ENCODE measurements at places on chromosomes 6 and 20. TPM values are rescaled to one million over a fixed set of nuclear protein-coding genes. Genes with fewer than 3 reads are reported as not detected.

DNA sequence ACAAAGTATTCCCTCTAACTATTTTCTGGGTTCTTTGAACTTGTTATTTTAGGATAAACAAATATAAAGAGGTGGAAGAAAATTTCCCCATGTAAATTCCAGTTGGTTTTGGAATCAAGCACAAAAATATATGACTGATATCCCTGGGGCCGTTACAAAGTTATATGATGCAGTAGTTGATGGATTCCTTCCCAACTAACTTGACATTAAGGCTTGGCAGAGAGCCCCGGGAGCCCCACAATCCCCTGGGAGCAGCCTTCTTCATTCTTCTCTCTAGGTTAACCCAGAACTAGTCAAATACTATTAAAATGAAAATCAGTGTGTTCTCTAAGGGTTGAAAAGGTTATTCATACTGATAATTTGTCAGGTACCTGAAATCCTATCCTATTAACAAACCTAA lies 508.9 kb upstream of the SOX4 start:
- DNase-seq: no peak

The MOG gene
- not detected for total RNA-seq

DNA sequence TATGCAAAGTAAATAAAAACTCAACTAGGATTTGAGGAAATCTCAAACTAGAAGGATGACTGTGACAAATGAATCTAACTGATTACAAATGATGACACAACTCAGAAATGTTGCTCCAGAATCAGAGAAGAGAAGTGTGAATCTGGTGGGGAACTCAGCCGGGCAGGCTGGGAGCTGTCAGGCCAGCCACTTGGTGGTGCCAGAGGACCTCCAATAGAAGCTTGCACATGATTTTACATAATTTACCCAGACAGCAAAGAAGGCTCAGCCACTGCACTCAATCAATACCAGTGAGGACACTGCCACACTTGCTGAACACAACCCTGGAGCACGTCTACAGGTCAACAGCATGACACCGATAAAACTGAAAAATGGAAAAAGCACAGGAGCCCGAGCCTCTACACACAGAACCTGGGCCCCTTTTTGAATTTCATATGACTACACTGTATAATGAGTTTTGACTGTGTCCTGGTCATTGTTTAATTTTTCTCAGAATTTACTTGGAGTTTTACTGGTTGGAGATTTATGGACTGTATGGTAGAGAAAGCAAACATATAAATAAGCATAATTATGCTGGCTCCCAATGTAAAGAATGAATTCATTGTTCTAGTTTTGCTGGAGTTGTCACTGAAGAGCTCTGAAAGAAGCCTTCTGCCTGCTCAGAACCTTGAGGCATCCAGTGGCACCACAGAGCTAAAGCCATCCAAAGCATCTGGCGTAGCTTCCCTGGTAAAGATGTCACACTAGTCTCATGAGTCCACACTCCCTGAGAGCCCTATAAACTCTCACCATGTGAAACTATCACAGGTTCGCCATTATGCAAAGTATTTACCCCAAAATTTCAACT lies 296.5 kb downstream of the THBS2 start:
- no peak for DNase-seq

GRCh38 chr20:20174089-20174835 lies 121.9 kb downstream of the CFAP61 start:
- no peak for DNase-seq

DNA sequence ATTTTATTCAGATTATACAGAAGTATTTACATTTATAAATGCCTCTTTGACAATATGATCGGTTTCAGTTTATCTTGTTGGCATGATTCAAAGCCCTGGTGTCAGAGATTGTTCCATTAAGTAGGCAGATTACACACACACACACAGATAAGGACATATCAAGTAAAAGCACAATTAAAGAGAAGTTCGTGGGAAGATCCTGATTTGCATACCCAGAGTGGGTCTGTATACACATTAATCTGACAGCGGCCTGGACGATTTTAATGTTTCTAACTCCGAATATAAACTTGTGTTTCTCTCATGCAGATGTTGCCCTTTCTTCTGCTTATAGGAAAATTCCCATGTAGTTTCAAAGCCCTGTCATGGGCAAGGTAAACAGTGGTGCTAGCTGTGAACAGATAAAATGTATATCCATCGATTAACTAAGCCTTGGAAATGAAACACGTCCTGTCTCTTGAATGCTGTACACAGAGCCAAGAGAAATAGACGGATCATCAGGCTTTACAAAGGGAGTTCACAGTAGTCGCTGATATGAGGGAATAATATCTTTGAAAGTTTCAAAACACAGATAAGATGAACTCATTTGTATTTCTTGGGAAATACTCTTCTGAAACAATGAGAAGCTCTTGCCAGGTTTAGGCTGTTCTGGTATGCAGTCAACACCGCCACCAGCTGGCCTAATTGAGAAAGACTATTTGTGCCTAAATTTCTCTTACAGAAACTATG lies 108.2 kb upstream of the GMDS start:
- no peak for DNase-seq

The SLC17A3 gene
- total RNA-seq: not detected

DNA sequence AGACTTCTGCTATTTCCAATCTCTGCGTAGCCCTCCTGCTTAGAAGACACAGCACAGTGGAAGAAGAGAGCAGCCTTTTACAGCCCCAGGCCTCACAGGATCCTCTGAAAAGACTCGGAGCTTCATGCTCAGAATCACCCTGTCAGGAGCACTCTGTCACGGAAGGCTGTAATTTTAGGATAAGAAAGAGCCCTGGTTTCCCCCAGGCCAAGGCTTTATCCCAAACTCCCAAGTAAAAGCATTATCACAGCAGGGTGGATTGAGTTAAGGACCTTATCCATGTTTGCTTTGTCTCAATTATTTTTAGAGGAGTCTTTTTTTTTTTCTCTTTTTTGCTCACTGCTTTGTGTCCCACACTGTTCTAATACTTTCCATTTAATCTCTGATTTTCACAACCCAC lies 39.2 kb downstream of the ANKS1A start:
- no peak for DNase-seq

DNA sequence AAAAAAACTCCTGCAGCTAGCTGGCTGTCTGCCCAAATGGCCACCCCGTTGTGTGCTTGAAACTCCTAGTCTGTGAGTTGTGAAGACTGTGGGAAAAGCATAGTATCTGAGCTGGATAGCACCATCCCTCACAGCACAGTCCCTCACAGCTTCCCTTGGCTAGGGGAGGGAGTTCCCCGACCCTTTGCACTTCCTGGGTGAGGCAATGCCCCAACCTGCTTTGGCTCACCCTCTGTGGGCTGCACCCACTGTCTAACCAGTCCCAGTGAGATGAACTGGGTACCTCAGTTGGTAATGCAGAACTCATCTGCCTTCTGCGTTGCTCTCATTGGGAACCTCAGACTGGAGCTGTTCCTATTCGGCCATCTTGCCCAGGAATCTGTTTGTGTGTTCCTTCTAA lies 260.6 kb upstream of the STXBP5 start:
- DNase-seq: no peak
